ENCODE measurements at places on chromosomes 1 and 21.

GRCh38 chr1:230228236-230228897, 161.3 kb downstream of the GALNT2 start:
- DNase-seq = no peak

DNA sequence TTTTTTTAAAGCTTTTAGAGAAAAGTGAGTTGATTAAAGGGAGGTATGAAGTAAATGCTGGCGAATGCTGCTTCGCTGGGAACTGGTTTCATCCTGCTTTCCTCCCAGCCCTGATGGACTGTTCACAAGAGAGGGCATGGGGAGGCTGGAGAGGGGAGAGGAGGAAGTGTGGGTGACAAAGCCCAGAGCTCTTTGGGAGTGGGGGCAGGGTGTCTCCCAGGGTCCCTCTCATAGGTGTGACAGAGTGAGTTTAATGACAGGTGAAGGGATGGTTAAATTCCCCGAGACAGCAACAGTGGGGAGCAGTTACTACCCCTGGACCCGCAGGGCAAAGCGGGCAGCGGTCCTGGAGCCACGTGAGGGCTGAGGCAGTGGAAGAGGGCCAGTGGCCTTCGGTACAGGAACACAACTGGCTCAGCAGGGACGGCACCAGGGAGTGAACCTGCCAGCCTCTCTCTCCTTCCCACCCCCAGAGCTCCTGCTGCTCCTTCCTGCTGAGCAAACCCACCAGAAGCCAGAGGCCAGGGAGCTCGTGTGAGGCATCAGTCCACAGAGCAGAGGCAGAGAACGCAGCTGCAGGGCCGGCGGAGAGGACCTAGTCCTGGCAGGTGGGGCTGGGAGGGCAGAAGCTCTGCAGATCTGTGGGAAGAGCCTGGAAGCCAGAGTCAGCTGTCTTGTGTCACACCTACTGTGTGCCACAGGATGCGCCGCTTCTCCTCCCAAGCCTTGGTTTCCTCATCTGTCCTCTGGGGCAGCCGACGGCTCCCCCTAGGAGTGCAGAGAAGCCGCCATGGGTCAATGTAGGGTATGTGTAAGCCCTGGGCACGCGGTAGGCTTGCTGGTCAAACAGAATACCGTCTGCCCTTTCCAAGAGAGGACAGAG, 20.9 kb upstream of the LRP8 start:
- no peak for DNase-seq

DNA sequence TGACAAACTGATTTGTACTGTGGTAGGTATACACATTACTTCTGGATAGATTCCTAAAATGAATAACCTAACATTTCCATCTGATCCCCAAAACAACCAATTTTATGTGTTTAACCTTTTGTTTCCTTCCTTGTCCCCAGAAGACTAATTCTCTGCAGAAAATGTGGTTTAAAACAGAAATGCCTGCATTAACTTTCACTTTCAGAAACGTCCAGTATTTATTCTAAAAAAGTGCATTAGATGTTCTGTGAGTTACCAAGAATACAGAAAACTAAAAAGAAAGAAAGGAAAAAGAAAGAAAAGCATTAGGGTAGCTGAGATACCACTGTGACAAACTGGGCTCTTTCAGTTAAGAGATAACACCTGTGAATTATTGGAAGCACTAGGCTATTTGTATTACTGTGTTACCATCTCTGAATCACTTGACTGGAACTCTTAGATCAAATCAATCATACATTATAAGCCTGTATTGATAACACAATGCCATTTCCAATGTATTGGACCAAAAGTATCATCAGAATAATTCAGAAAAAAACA, 177.7 kb downstream of the NCAM2 start:
- DNase-seq = no peak

- no peak for DNase-seq
These were observed 3.8 kb upstream of the OR2L5 start for GRCh38 chr1:248009681-248010080.

- no peak for DNase-seq
These were observed 23.0 kb upstream of the SAMSN1 start for GRCh38 chr21:14569026-14569621.

- no peak for DNase-seq
These were observed 211.0 kb upstream of the DMRTA2 start for GRCh38 chr1:50634251-50634650.

DNA sequence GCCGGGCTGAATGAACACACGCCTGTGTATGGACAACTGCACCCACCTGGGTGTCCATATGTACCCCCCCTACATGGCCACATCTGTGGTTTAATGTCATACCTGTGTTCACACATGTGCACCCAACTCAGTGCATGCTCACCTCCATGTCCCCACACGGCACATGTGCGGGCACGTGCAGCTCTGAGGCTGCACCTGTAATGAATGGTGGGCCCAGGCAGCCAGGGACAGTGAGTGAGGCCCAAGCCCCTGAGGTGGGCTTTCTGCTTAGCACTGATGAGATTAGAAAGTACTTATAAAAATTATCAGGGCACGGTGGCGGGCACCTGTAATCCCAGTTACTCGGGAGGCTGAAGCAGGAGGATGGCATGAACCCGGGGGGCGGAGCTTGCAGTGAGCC, 42.5 kb upstream of the CSF3R start:
- DNase-seq = no peak

GRCh38 chr21:45141507-45141906, 67.1 kb downstream of the ADARB1 start:
- DNase-seq = no peak

DNA sequence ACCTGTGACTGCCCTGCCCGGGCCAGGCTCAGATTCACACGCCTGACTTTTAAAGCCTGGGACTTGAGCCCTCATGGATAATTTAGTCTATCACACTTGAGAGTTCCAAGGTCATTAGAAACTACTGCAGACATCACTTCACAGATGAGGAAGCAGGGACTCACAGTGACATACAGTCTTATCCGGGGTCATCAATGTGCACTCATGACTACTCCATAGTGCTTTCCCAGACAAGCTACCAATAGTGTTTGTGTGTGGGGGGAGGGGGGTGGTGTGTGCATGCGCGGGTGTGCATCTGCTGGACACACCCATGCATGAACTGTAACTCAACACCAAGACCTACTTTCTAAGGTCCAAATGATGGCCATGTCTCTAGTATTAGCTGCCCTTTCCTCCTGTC, 16.1 kb upstream of the SLC5A9 start:
- DNase-seq = no peak

DNA sequence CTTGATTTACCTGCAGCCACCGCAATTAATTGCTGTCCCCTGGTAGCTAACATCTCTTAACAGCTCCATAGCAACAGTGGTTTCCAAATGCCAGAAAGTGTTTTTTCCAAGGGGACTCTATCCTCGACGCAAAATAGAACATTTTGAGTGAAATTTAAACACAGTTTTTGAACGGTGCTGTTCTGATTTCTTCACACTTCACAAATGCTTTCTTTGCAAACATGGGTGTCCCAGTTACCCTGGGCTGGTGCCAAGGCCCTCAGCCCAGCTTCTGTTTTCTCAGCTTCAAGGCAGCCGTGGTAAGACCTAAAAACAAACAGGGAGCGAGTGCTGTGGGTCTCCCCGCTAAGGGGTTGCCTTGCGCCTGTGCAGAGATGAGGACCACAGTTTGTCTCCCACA, 147.3 kb upstream of the VAMP3 start:
- no peak for DNase-seq

DNA sequence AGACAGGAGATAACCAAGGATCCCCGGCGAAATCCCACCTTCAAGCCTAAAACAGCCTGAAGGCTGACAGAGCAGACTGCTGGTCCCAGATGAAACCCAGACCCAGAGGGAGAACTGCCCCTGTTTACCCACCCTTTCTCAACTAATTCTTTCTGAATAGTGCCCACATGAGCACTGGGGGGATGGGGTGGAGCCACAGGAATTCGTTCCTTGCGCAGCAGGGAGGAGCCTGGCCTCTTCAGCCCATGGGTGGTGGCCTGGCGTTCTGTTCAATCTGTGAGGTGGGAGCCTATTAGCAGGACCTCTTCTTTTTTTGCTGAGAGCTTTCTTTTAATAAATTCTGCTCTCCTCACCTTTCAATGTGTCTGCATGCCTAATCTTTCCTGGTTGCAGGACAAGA, 6.6 kb upstream of the AK5 start:
- no peak for DNase-seq

GRCh38 chr1:101120868-101121267, 95.3 kb upstream of the DPH5 start:
- DNase-seq = no peak

GRCh38 chr1:154384650-154385489, 20.3 kb upstream of the IL6R start:
- DNase-seq = no peak

DNA sequence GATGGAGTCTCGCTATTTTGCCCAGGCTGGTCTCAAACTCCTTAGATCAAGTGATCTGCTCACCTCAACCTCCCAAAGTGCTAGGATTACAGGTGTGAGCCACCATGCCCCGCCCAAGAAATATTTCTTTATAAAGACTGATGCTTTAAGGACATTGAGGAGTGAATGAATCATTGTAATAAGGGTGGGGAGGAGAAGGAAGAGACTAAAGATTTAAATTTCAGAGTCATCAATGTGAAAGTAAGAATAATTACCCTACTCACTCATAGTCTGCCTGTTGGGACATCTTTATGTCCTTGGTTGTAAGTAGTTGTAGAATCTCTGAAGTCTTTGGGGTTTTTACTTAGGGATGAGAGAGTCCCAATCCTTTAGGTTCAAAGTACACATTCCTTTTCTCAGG, 7.3 kb downstream of the KDM1A start:
- no peak for DNase-seq

- peak; percentile 41 for DNase-seq
These were observed 145.2 kb downstream of the FOXD2 start for GRCh38 chr1:47582891-47583608.

- DNase-seq = no peak
These were observed 7.8 kb upstream of the TARS2 start for GRCh38 chr1:150479370-150479769.

DNA sequence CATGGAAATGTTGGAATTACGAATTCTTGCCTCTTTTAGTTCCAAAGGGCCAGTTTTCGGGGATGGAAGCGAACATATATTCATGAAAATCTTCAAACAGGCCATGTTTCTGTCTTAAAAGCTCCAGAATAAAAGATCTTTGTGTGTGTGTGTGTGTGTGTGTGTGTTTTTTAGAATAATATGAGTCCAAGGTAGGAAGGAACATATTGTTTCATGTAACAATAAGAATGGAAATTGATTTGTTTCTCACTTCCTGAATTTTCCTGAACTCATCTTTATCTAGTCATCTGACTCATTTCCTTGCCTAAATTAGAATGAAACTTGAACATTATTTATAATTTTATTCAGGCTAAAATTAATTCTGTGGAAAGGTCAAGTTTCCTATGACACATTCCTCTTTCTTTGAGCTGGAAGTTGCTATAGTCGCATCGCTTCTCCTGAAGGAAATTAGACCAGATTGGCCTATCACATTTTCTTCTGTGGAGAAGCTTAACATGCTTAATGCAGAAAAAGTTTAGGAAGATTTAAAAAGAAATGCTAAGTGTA, 805.1 kb upstream of the ADAMTS5 start:
- DNase-seq = no peak

DNA sequence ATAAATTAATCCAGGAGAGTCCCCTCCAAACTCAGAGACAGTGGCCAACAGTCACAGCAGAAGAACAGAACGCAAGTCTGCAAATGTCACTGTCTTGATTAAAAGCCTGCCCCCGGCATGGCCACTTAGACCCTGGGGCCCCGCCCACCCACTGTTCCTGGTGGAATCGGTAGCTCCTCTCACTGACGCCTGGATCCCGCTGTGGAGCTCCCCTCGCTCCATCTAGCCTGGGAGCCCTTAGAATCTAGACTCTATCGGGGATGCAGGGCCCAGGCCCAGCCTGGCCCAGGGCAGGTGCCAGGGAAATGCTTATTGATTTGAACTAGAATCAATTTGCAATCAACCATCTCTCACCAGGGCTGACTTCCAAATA, 21.4 kb upstream of the PLEKHG5 start:
- no peak for DNase-seq

DNA sequence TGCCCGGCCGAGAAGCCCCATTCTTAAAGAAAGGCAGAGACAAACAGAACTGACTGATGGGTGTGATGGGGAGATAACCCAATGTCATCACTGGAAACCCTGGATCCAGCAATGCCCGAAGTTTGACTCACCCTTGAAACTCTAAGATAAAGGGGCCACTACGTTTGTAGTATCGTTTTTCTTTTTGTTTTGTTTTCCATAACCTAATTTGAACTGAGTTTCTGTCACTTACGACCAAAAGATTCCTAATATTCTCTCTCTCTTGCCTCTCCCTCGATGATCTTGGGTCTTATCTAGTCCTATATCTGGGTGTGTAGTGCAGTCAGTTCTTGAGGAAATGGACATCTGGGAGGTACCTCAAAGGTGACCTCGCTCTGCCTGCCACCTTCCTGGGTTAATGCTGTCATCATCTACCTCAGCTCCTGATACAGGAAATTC, 57.8 kb upstream of the ID3 start:
- no peak for DNase-seq

DNA sequence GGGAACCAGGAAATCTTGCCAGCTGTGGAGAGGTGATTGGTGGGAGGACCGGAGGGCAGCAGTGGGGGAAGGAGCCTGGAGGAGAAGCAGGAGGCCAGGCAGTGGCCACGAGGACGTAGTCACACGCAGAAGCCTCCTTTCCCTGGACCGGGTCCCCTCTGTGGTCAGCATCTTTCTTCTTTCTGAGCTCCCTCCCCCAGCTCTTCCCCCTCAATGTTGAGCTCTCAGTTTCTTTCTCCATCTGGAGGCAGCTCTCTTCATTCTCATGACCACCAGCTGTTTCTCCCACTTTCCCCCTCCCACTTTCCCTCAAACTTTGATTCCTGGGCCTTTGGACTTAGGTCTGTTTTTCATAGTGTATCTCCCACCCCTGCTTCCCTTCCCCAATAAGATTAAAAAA, 18.3 kb downstream of the KIRREL1 start:
- DNase-seq = no peak

GRCh38 chr1:152185544-152186391, 26.7 kb upstream of the RPTN start:
- peak; percentile 82 for DNase-seq

- DNase-seq = no peak
These were observed 30.0 kb upstream of the IRF2BP2 start for GRCh38 chr1:234639961-234640360.
